Left kidney (tissue), 8 donors: ENCODE measurements at places on chromosomes 5 and 9. TPM values are rescaled to one million over a fixed set of nuclear protein-coding genes. Genes with fewer than 3 reads are reported as not detected.

DNA sequence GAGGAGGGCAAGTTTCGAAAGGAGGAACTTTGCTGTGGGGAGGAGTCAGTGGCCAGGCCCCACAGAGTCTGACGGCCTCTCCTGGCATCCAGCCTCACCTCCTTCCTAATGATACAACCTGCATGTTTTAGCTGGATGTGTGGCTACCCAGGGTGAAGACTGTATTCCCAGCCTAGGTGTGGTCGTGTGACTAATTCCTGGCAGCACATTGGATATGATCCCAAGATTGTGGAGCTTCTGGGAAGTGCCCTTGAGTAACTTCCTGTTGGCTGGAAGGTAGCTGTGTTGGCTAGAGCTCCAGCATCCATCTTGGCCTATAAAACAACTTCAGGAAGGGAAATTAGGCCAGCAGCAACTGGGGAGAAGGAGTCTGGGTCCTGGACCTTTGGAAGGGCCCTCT, 19.0 kb upstream of the LPCAT1 start:
- DNase-seq: no peak

GRCh38 chr9:93031629-93032430, 26.7 kb upstream of the SUSD3 start:
- no peak for DNase-seq

Gene GEMIN5
- polyA plus RNA-seq: 22.5 TPM

Gene DND1
- polyA plus RNA-seq: 0.35 TPM
